ENCODE measurements at places on chromosomes 3 and 15.
A peak's percentile ranks its signal among the peaks of the same experiment; 100 is the strongest.

GRCh38 chr3:65748326-65748725 lies 290.4 kb downstream of the MAGI1 start:
- no peak for DNase-seq

- DNase-seq, result no peak
Observed at GRCh38 chr3:54859184-54859583, 68.7 kb downstream of the LRTM1 start.

- DNase-seq, result peak; percentile 57
Observed at GRCh38 chr15:59691194-59691805, 2.2 kb upstream of the BNIP2 start.

DNA sequence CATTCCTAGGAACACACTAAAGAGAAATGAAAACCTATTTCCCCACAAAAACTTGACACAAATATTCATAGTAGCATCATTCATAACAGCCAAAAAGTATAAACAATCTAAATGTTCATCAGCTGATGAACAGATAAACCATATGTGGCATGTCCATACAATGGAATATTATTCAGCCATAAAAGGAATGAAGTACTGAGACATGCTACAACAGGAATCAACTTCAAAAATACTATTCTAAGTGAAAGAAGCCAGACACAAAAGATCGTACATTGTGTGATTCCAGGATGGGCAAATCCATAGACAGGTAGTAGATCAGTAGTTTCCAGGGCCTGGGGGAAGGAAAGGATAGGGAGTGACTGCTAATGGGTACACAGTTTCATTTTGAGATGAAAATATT lies 118.0 kb downstream of the GSK3B start:
- DNase-seq, result no peak

GRCh38 chr3:168863561-168863960 lies 767.8 kb upstream of the GOLIM4 start:
- no peak for DNase-seq

- peak; percentile 42 for DNase-seq
Observed at GRCh38 chr15:75606711-75607699, 18.5 kb downstream of the SNUPN start.

DNA sequence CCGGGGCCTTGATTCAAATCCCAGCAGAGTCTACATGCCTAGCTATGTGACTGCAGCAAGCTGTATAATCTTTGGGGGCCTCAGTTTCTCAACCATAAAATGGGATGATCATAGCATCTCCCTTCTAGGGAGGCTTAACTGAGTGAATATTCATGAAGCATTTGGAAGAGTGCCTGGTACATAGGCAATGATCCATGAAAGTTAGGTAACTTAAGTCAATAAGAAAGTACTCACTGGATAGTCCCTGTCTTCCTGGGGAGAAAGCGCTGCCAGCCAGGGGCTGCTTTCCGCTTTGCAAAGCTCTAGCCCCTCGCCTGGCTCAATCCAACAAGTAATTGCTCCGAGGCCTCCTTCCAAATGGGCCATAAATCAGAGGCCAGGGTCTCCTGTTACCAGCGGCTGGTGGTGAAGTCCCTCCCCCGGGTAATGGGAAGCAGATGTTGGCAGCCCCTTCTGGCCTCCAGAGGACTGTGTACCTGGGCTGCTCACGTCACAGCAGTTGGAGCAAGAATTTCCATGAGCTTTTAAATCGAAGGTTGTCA lies 521.9 kb upstream of the PROK2 start:
- DNase-seq, result no peak

DNA sequence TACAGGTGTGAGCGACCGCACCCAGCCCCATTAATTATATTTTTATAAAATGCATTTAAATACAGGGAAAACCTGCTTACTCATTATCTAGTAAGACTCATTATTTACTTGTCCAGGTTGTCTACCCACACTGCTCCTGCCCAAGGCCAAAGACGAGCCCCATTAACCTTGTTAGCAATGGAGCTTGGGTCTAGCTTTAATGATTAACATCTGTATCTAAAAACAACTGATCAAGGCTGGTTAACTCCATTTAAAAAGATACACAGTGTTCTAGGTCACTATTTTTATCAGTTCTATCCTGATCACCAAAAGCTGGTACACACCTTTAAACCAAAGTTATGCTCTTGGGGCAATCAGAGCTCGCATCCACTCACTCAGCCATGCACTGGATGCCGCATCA lies 10.4 kb upstream of the NCKIPSD start:
- no peak for DNase-seq

GRCh38 chr3:39013289-39013688 lies 38.5 kb downstream of the SCN11A start:
- no peak for DNase-seq

DNA sequence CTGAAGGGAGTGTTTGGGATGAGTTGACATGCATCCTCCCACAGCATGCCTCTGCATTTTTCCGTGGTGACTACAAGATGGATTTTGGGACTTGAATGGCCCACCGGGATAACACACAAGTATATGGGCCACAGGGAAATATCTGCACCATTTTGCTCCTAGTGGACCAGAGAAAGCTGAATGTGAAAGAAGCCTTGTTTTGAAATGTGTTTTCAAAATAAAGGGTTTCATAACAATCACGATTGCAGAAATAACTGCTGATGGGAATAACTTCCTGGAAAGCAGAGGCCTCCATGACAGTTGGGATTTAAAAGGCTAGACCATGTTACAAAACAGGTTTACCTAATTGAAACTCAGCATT lies 77.5 kb upstream of the PRR23C start:
- no peak for DNase-seq

DNA sequence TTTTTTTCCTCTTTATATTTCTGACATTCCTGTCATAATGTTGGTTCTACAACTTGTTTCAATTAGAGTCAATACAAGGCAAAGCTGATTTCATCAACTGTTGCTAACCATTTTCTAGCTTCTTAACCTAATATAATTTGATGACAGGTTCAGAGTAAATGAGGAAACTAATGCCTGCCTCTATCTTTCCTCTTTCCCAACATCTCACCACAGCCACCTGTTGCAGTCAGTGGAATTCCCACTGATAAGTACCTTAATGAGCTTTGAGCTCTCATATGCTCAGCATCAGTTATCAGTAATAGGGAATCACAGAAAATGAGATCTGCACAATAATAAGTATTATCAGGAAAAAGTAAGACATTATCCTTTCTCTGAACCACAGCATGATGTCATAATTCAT lies 241.9 kb downstream of the MEIS2 start:
- DNase-seq, result no peak

- no peak for DNase-seq
Observed at GRCh38 chr3:12759097-12759679, at the start of gene TMEM40. Gene TMEM40 (minus strand): TSS chr3:12759259. CDS start chr3:12749832, 9,427 bp downstream.

DNA sequence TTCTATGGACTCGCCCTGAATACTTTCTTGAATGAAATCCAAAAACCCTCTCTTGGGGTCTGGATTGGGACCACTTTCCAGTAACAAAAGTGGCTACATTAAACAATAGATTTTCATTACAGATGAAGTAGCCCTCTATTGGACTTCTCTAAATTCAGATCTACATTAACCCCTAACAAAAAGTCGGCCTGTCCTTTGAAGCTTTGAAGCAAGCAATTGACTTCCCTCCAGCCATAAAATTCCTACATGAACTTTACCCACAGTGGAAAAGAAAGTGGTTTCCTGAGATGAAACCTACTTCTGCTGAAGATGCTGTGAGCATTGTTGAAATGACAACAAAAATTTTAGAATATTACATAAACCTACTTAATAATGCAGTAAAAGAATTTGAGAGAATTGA lies 967.1 kb upstream of the ROBO1 start:
- DNase-seq, result no peak

DNA sequence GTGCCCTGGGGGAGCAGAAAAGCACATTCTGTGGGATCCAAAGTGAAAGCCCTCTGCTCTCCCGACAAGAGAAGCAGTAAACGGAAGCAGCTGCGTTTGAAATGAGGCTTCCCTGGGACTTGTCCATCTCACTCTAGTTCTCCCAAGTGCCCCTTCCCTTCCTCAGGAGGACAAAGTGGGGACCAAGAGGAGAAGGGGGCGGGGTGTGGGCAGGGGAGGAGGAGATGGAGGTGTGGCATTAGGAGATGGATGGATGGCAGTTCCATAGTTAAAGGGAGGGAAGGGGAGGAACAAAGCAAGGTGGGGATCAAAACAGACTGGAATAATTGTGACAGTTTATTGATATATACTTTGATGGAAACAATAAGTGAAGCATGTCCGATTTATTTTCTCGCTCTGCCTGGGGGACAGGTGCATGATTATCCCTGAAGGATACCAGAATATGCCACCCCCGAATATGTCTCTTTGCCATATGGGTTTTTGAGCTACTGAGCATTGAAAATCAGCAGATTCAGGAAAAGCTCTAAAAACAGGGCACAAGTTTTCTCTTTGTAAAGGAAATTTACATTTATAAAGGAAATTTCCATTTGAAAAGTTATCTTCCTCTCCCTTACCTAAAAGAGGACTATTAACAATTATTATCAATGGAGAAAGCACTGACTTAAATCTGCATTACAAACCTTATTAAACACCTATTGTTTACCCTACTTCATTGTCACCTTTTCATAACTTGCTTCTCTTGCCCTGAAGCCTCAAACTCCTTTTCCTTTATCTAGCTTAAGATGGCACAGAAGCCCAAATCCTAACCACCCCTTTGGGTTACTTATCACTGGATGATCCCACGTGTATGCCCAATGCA lies 58.9 kb upstream of the DAZL start:
- DNase-seq, result no peak

GRCh38 chr15:59244337-59244736 lies 37.7 kb downstream of the LDHAL6B start:
- no peak for DNase-seq

DNA sequence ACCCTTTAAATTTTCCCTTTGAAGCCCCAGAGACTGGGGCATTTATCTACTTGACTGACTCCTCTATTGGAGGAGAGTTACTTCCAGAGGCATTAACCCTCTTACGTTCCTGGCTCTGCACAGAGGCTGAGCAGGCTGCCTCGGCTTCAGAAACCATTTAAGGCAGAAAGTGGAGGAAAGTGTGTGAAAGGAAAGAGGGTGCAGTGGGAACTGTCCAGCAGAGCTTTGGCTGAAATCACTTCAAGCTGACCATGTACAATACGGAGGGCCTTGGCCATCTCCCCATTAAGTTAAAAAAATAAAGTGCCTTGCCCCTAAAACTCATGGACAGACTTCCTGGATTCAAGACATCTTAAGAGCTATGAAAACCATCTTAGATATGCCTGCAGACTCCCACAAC lies 238.7 kb downstream of the SV2B start:
- DNase-seq, result peak; percentile 10

DNA sequence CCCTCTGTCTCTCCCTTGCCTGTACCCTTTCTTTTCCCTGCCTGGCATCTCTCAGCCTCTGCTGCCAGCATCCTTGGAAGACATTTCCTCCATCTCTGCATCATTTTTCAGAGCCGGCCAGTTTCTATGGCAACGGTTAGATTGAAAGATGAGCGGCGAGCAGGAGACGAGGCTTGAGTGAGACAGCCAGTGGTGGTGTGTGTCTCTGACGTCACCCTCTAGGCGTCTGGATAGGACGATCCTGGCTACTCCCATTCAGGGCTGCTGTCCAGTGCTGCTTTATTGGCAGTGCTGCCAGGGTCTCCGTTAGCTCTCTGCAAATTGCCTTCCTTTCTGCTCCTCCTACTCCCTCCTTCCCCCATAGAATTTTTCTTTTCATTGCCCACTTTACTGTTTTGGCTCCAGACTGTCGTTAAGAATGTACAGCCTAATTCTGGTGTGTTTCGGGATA lies 57.9 kb downstream of the TRAK1 start:
- no peak for DNase-seq

- no peak for DNase-seq
Observed at GRCh38 chr15:99978426-99978825, 245.2 kb upstream of the LYSMD4 start.

- DNase-seq, result no peak
Observed at GRCh38 chr3:71101014-71101413, 482.5 kb downstream of the FOXP1 start.

- peak; percentile 54 for DNase-seq
Observed at GRCh38 chr3:87997298-87997697, 61.5 kb downstream of the CGGBP1 start.
